ENCODE measurements at places on chromosomes 2 and 18.

DNA sequence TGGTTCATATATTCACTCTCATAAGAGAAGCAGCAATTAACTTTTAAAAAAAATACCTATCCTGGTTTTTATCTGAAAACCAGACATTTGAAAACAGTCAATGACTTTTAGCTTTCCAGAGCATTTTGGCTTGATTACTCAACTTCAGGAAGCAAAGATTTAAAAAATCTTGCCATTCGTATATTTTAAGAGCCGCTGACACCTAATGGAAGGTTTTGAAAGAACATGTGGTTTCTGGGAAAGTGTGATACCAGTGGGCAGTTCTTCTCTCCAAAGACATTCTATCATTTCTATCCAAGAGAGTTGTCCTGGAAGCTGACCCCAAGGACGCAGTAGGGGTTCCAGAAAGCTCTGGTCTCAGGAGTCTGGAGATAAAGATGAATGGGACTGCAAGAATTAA lies 234.7 kb downstream of the TTC32 start:
- DNase-seq: no peak

GRCh38 chr2:241379481-241380480 lies 23.7 kb downstream of the FARP2 start:
- no peak for DNase-seq

GRCh38 chr2:133936601-133937000 lies 317.3 kb upstream of the MGAT5 start:
- no peak for DNase-seq

- DNase-seq: no peak
These were observed 66.6 kb downstream of the STPG4 start for GRCh38 chr2:47088371-47089082.

DNA sequence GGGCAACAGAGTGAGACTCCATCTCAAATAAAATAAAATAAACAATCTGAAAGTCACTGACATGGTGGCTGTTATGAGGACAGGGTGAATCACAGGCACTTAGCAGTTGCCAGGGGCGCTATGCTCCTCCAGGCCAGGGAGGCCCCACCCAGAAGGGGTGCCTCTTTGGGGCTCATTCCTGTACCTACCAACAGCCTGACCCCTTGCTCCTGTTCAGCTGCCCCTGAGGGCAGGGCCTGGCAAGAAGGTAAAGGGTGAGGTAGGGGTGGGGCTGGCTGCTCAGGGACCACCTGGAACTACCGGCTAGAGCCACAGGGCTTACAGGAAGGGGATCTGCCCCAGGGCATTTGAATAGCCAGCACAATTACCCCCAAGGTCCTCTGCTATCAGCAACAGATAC lies 60.3 kb downstream of the INPP5D start:
- no peak for DNase-seq

- DNase-seq: no peak
These were observed 49.2 kb upstream of the ZNF804A start for GRCh38 chr2:184549153-184549552.

DNA sequence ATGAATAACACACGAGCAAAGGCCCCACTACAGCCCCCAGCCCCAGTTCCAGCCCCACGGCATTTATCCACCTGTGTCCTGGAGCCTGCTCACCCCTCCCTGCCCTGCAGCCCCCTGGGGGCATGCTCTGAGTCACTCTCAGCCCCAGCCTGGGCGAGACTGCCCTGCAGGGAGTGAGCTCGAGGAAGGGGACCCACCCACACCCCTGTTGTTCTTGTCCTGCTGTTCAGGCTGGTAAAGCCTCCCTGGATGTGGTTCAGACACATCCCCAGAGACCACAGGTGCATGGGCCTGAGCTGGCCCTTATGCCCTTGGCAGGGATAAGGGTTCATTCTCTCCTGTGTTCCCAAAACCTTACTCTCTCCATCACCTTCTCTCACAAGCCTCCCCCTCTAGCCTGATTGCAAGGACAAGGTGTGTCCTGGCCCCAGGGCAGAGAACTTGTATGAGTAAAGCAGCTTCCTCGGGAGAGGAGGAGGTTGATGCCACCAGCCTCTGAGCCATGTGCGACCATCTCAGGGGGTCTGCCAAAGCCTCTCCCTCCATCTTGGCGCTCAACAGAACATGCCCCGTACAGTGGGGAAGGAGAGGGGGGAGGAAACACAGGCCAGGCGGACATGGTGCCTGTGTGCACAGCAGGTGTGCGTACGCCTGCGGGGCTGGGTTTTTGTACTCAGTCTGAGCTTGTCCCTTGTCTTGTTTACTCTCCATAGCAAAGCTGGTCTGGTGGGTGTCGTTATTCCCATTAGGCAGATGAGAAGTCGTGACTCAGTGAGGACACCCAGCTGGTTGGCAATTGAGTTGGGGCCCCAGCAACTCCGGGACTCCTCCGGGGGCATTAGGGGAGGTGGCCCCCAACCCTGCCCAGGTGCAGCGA lies 64.4 kb downstream of the CIB4 start:
- DNase-seq: no peak

DNA sequence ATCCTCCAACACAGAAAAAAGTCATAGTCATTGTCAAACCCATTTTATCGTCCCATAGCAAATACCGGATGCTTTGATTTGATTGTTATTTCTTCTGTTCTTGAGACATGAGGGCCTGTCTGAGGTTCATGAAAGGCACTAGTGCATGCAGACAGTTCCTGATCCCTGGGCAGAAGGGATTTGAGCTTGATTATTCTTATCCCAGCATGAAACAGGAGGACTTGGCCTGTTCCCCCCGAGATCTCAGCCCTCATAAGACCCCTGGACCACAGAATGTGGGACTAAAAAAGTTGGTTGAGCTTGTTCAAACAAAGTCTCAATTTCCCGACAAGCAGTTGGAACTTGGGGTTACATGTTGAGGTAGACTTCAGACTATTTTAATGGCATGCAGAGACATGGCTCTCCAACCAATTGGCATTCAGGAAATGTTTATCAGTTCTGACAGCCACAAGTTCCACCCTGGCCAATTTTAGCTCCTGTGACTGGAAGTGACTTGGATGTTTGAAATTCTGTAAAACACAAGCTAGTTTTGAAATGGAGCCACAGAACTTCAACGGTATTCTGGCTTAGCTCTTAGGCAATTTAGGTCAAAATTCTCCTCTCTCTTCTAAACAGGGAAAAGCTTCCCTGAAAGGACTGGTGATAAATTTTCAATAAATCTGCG lies 366.9 kb upstream of the SLC14A2 start:
- no peak for DNase-seq

GRCh38 chr2:181268174-181268867 lies 188.9 kb upstream of the ITGA4 start:
- no peak for DNase-seq

DNA sequence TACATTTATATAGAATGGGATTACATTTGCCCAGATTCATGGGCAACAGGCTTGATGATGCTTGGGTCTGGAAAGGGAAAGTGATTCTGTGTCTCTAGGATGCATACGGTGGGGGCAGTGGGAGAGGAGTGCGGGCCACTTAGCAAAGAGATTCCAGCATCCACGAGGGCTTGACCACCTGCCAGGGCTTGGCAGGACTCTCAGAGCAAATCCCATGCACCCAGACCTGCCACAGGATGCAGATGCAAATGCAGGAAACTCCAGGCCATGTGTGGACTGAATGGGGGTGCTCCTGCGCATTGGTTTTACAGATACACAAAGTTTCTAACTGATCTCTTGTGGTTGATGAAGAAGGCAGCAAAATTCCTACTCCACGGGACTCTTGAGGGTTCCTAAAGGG lies 334.7 kb downstream of the CYRIA start:
- no peak for DNase-seq

DNA sequence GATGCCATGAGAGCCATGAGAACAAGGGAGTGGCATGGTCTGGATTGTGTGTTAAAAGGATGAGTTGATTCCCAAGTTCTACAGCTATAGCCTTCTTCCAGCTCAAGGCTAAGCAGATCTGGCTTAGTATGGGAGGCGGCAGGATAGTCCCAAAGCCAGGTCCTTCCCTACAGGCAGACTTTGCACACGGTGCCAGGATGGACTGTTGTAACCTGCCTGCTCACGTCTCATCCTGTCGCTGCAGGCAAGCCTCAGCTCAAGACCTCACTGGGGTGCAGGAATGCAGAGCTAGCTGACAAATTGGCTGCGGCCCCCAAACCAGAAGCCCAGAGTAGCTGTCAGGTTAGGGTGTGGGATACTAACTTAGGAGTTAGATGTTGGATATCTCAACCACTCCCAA lies 28.8 kb upstream of the IGFBP5 start:
- DNase-seq: no peak

GRCh38 chr2:70728128-70728527 lies 39.9 kb downstream of the ADD2 start:
- no peak for DNase-seq
